ENCODE measurements at places on chromosomes 12 and 14.

GRCh38 chr12:131012279-131013069, 58.8 kb downstream of the ADGRD1 start:
- no peak for DNase-seq

DNA sequence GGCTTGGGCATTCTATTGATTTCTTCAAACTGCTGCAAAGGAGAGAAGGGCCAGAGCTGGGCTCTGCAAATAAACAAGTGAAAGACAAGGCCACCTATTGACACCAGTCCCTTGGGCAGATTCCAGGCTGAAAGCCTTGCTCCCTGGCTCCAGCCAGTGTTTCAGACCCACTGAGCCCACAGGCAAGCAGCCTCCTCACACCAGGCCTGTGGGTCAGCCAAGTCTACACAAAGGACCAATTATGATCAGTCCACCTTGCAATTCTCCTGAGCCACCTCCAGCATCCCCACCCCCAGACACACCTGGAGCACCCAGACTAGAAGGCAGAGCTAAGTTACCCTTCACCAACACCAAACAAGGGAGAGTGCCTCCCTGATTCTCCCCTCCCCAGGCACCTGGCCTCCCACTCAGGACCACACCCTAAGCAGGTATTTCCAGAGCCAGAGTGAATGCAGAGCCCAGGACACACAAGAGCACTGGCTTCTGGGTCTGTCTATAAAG, 13.8 kb downstream of the ACTN1 start:
- DNase-seq = no peak

GRCh38 chr12:55893723-55894122, 34.0 kb downstream of the PYM1 start:
- DNase-seq = no peak

DNA sequence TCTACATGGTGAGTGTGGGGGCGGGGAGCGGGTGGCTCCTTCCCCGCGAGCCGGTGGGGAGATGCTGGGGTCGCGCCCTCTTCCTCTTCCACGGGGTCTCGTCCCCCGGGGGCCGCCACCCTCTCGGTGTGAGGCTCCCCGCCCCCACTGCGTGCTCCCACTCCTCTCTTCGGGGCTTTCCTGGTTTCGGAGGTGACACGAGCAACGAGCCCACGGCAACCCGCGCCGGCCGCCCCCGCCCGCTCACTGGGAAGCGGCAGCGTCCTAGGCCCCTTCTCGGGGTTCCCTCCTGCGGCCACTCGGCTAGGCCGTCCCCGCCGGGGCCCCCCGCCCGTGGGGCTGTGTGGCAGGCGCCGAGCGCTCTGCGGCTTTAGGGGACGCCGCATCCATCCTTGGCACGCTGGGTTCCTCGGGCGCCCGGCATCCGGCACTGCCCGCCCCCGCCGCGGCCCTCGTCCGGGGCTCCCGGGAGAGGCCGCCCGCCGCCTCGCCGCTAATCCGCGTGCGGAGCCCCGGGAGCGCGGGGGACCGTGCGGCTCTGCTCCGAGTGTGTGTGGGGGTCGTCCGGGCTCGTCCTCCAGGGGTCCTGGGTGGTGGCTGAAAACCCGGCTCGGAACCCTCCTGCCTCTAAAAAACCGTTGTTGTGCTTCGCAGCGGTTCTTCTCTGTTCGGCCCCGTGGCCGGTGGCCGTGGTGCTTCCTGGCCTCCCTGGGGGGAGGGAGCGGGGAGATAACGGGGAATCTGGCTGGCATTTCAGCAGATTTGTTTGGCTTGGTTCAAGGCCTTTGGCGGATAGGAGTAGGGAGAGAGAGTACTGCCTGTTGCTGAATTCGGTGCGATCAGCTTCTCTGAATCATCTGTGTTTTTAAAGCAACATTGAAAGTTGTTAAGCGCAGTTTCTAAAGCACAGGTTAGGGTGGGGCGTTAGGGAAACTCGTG, 1.0 kb downstream of the PCNX1 start:
- no peak for DNase-seq

- no peak for DNase-seq
Observed at GRCh38 chr12:57522887-57523705, 472 bp downstream of the MBD6 start.

DNA sequence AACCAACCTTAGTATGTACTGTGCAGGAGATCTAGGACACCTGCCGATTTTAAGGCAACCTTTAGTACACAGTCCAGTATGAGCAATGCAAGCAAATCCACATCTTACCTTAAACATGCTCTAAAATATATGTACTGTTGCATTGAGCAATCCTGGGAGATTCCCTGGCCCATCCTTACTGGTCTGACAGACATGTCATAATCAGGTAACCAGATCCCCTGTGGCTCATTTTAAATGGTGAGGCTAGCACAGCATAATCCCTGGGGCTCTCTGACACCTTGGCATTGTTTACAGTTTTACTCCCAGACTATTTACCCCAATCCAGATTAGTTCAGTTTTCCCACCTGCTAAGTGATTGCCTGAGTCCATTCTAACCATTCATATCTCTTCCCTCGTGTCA, 15.1 kb downstream of the BMAL2 start:
- DNase-seq = no peak

DNA sequence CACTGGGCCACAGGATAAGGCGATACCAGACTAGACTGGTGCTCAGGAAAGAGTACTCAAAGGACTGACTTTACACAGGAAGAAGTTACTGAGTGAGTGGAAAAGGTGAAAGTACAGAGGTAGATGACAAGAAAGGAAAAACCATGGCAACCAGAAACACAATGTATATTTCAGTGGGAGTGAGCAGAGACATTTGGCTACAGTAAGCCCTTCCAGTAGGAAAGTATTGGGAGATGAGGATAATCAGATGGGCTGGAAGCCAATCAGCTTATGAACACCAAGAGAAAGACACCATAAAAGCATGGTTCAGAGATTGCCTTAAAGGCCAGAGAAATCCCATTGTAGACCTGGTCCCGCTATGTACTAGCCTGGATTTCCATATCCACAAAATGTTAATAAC, 51.6 kb downstream of the TMTC1 start:
- no peak for DNase-seq

DNA sequence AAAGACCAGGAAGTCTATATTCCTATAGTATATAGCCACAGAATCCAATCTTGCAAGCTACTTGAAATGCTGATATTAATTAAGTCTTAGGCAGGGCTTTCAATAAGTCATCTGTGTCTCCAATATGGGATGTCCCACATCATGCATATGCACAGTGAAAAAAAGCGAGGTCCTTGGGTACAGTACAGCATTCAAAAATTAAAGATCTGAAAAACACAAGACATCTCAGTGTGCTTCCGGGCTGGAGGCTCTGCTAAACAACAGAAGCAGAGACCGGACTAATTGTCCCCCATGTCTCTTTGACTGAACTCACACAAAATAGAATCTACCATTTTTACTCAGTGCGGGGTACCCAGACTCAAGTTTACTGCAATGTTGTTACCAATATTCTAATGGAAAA, 156.0 kb downstream of the DAD1 start:
- DNase-seq = no peak

DNA sequence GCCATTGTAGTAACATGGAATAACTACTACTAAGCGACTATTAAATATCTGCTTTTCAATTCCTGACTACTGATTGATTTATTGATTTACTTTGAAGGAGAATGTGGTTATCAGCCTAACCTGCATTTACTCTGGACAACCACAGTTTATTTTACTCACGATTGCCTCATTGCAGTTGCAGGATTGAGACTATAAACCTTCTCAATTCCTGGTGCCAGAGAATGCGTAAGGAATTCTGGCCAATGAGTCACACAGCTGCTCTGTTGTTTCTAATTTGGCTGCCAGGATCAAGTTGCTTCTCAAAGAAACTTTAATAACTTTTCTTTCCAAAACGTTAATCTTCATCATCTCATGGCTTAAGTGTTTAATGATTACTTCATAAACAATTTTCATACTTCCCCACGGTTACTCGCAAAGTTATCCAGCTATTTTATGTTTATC, 13.1 kb upstream of the TMTC1 start:
- no peak for DNase-seq

- no peak for DNase-seq
Observed at GRCh38 chr12:71666259-71666658, 2.2 kb downstream of the THAP2 start.

- DNase-seq = no peak
Observed at GRCh38 chr12:124087266-124088051, 114.4 kb downstream of the ZNF664 start.

DNA sequence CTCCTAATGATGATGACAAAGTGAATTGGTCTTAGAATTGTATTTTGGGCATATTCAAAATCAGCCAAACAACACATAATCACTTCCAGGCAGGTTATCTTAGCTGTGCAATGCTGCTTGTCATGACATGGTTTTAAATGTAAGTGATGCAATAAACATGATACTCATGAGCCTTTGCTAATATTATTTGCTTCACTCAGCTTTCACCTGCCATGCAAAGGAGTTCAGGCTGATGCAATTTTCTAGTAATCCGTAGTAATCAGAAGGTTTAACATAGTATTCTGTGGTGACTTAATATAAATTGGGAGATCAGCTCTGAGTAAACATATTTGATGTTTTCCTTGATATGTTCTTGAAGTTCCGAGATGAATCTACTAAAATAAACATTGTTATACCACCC, 29.1 kb downstream of the TMEM260 start:
- DNase-seq = no peak

DNA sequence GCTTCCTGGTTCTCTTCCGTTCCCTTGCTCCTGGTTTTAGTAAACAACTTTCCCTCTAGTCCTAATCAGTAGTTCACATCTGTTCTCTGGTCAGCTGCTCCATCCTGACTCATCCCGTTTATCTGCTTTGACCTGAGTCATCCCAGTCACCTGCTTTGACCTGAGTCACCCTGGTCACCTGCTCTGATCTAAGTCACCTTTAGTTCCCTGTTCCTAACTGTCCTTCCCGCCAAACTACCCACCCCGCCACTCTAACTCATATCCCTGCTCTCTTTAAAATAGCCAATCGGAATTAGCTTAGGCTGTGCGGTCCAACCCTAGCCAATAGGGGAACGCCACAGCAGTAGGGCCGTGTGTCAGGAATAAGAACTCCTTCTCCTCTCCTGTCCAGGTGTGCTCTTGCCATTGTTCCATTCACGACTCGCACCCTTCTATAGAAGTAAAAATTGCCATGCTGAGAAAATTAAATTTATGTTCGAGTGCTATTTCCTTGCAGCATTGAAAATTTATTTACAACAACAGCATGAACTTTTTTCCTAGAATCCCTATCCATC, 3.1 kb upstream of the ANKRD33 start:
- no peak for DNase-seq

GRCh38 chr12:51760231-51760630, 88.3 kb downstream of the FIGNL2 start:
- no peak for DNase-seq

- DNase-seq = no peak
Observed at GRCh38 chr14:67510121-67510520, 21.6 kb upstream of the TMEM229B start.

DNA sequence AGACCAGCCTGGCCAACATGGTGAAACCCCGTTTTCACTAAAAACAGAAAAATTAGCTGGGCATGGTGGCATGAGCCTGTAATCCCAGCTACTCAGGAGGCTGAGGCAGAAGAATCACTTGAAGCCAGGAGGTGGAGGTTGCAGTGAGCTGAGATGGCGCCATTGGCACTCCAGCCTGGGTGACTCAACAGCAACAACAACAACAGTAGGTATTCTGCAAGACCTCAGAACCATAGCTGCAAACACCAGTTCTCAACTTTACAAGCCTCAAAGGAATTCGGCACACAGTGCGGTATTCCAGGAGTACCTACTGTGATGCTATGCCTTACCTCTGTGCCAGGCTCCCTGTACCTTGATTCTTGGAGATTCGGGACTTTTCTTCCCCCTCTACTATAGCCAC, 15.8 kb downstream of the FOXN3 start:
- no peak for DNase-seq

GRCh38 chr14:61695695-61696527, 598 bp downstream of the HIF1A start:
- peak; percentile 30 for DNase-seq

DNA sequence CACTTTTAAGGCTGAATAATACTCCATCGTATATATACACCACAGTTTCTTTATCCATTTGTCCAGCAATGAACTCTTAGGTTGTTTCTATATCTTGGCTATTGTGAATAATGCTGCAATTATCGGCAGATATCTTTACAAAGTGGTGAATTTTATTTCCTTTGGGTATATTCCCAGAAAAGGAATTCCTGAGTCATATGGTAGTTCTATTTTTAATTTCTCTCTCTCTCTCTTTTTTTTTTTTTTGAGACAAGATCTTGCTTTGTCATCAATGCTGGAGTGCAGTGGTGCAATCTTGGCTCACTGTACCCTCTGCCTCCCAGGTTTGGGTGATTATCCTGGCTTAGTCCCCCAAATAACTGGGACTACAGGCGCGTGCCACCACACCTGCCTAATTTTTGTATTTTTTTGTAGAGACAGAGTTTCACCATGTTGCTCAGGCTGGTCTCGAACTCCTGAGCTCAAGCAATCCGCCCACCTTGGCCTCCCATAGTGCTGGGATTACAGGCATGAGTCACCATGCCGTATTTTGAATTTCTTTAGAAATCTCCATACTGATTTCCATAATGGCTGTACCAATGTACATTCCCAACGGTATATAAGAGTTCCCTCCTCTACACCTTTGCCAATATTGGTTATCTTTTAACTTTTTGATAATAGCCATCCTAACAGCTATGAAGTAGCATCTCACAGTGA, 98.4 kb downstream of the EFCAB11 start:
- DNase-seq = no peak

DNA sequence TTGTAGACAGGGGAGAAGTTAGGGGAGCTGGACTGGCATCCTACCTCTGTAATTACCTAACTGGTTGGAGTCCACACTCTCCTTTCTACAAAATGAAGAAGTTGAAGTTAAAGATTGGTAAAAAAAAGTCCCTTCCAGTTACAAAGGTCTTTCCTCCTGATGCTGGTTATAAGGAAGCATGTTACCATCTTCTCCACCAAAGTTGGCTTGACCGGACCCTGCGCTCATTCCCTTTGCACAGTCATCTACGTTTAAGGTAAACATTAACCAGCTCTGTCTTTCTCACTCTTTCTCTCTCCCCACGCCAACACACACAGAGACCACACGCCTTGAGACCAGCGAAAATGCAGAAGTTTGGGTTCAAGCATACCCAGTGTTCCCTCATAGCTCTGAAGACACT, 11.9 kb downstream of the FBLN5 start:
- DNase-seq = no peak

DNA sequence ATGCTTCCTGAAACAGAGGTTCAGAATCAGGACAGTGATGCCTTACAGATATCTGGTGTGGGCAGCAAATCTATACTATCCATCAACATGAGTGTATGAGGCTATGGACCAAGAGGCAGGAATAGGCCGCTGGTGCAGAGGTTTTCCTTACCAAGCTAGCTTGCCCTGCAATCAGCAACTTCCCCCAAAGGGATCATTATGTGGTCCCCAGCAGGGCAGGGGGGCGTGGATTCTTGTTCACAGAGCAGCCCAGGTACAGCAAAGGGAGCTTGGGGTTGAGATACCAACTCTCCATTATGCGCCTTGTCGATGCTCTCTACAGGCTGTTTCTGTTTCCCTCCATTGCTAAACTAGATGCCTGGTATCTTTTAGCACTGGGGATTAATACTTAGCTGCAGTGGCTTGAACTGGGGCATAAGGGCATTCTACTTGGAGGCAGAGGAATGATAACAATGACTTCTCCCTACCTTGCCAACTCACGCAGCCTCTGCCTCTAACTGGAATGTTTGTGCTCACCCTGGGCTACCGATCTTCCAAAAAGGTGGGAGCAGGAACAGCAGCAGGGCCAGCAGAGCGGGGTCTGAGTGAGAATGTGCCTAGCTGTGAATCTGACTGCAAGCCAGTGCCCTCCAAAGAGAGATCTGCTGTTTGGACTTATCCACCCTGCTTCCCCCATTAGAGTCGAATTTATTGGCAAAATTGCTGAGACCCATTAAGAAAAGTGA, 10.3 kb upstream of the KRT1 start:
- no peak for DNase-seq
